Neuronal stem cell (in vitro differentiated cells): ENCODE measurements at places on chromosomes 4 and X.

GRCh38 chr4:170089668-170090351 is at the start of gene AADAT:
TSS of gene AADAT (minus strand) at chr4:170089956. CDS start at chr4:170089690, 266 bp downstream.
- peak; percentile 81 for DNase-seq

DNA sequence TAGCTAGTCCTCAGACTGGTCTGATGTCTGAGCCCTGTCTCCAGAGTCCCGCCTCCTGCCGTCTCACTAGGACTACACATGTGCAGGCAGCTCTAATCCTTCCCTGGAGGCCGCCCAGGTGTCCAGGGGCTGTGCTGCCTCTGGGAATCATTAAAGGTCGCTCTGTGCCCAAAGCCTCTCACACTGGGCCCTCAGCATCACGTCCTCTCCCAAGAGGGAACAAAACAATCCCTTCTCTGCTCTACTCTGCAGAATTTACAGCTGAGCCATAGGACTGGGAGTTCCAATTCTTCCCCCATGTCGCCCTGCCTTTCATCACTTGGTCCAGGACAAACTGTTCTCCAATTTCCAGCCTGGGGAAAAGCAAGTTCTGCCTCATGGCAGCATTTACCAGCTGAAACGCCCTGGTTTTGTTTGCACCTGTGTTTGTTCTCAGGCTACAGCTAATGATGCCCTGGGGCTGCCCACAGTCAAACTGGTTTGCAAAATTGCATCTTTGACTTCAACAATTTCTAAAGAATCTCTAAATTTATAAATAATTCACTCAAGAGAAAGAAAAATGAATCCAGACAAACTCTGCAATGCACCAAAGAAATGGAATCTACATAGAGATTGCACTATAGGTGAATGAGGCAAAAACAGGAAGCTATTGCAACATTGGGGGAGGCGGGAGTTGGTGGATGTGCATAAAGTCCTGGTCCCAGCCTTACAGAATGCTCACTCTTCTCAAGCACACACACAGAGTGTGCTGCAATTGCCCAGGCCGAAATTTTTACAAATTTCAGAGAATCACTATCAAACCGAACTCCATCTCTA is 7.2 kb upstream of the MRFAP1 start:
- DNase-seq = no peak

GRCh38 chr4:101670897-101671296 is 119.6 kb upstream of the BANK1 start:
- DNase-seq = no peak

DNA sequence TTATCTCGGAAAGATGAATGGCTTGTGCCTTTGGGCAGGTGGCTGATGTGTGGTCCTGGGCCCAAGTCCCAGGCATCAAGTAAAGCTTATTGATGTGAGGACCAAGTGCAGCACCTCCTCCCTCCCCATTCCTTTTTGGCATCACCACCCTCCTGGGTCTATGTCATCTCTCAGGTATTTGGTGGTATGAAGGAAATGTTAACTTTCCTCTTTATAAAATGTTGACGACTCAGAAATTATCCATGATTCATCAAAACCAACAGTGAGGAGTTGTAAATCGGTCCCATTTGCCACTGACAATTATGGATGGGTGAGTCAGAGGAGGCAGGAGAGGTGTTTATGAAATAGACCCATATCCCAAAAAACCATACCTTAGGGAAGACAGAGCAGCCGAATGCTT is 229.4 kb upstream of the GATB start:
- no peak for DNase-seq

DNA sequence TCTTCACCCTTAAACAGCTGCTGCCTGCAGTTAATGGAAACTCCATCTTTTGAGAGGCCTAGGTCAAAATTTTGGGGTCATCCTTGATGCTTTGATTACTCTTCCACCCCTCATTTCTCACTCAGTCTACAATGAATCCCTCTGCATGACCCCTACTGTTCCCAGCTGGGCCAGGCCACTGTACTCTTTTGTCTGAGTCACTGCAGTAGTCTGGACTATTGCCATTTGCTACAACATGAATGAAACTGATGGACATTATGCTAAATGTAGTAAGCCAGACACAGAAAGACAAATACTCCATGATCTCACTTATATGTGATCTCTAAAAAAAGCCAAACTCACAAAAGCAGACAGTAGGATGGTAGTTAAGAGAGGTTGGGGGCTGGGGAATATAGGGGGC is 28.3 kb downstream of the STK32B start:
- DNase-seq = no peak

DNA sequence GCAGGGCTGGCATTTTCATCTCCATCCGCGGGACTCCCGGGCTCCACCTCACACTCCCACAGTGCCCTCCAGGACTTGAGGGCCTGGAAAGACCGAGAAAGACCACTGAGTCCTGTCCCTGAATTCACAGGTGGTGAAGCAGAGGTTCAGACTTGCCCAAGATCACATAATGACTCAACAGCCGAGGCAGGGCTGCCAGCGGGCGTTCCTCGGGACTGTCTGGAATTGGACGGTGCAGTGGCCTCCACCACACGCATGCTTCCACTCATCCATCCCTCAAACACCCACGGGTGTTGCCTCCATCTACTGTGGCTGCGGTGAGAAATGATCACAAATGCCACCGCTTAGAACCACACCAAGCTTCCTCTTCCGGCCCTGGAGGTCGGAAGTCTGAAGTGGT is 6.9 kb upstream of the ADRA2C start:
- DNase-seq = no peak

GRCh38 chr4:67861513-67861912 is 22.3 kb downstream of the TMPRSS11D start:
- DNase-seq = no peak

GRCh38 chr4:33837043-33837838 is 2407.1 kb downstream of the ARAP2 start:
- DNase-seq = no peak

DNA sequence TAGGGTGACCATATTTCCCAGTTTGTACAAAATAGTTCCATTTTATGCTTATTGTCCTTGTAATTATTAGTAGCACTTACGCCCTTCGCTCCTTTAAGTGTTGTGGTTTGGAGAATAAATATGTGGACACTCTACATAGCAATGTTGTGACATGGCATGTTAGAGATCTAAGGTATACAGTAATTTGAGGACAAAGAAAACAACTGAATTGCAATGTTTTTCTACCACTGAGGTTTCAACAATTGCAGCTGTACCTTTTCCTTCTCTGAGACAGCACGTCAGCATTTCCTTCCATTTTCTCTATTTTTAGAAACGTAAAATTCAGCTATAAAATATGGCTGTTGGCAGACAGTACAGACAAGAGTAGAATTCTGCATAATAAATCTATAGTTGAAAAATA is 323.1 kb downstream of the MAPK10 start:
- no peak for DNase-seq

DNA sequence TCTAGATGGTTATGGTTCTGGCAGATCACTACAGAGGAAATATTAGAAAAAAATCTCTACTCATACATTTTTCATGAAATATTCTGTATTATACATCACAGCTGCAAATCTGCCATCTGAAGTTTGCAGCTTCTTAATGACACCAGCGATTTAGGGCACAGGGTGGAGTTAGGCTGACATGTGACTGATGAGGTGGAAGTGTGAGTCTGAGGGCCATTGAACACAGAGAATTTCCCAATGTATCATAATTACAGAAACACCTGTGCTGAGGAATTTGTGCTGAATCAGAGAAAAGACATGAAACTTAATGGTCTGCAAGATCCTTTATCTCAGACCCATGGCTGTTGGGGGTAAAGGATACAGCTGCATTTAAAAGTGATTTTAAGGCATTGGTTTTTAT is 2025.6 kb upstream of the AGA start:
- DNase-seq = no peak

DNA sequence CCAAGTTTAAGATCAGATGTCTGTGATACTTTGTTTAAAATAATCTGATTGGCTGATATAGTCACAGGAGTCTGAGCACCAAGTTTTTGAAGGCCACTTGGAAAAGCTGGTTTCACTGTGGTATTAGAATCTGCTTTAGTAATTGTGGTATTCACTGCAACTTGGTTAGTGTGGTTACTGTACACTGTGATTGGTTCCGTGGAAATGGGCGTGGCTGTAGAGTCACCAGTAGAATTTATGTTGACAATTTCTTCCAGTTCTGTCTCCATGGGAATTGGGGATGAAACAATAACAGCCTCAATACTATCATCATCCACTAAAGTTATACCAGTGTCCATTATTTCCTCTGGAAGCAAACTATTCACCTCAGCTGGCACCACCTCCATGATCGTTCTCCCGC is 26.2 kb downstream of the LIN54 start:
- DNase-seq = no peak

GRCh38 chr4:80489798-80490197 is 154.3 kb downstream of the CFAP299 start:
- DNase-seq = no peak

- DNase-seq = no peak
Measured at GRCh38 chr4:86586626-86587380, 7.3 kb upstream of the PTPN13 start.

- no peak for DNase-seq
Measured at GRCh38 chr4:152571770-152572169, 35.9 kb upstream of the FBXW7 start.

GRCh38 chr4:82774711-82775171 is 23.9 kb downstream of the SCD5 start:
- no peak for DNase-seq

GRCh38 chrX:21632027-21632426 is 26.1 kb downstream of the KLHL34 start:
- DNase-seq = peak; percentile 9

GRCh38 chrX:314781-315595 is 3.6 kb downstream of the GTPBP6 start:
- DNase-seq = no peak
